ENCODE measurements at places on chromosomes 7 and 10.

- no peak for DNase-seq
Measured at GRCh38 chr7:130069179-130069977, 956 bp upstream of the KLHDC10 start.

DNA sequence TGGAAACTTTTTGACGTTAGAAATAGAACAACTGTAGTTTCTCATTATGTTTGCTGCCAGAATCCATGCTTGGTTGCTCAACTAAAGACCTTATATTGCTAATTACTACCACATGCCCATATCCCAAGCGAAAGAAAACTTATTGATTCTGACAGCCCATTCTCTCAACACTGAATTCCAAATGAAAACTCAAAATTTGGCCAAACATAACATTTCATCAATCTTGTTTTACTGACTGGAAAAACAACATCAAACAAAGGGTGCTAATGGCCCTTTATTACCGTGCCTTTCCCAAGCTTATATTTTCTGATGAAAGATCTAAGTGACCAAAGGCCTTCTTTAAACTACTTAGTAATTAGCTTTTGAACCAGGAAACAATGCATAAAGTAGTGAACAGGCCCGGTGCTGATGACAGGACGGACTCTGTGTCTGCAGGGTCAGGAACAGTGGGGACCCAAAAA lies 531.8 kb downstream of the KCNMA1 start:
- no peak for DNase-seq

GRCh38 chr7:128115821-128116723 lies 84.8 kb upstream of the LRRC4 start:
- no peak for DNase-seq

DNA sequence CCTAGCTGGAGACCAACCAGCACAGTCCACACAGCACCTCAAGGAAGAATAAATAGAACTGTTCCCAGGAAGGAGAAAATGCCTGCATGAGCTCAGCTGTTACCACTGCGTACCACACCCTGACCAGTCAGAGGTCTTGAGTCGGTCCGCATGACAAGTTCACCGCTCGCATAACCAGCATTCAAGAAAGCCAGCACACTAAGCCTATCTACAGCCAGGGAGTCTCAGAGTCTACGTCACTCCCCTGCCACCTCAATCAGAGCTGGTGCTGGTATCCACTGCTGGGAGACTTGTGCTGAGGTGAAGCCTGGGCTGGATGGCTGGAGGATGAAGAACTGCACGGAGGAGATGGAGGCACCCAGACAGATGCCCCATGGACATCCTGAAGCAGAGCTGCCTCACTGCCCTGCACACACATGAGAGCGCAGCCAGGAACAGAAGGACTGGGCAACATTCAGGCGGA lies 19.6 kb downstream of the AKR1C1 start:
- no peak for DNase-seq

DNA sequence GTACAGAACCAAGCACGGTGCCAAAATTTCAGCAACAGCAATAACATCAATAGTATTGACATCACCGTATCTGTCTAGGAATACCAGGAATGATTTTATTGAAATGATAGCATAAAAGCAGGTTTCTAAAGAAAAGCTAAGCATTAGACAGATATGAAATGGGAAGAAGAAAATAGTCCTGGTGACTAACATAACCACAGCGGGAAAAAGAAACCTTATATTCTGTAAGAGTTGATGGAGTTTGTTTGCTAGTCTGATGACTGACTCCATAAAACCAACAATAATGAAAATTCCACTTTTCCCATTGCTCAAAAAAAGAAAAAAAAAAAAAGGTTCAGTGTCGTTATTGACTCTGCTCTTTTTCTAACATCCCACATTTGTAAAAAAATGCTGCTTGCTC lies 668.3 kb downstream of the IPMK start:
- DNase-seq: no peak
